Renal cortical epithelial cell (primary cell): ENCODE measurements at places on chromosomes 2 and 18. TPM values are rescaled to one million over a fixed set of nuclear protein-coding genes. Genes with fewer than 3 reads are reported as not detected.

DNA sequence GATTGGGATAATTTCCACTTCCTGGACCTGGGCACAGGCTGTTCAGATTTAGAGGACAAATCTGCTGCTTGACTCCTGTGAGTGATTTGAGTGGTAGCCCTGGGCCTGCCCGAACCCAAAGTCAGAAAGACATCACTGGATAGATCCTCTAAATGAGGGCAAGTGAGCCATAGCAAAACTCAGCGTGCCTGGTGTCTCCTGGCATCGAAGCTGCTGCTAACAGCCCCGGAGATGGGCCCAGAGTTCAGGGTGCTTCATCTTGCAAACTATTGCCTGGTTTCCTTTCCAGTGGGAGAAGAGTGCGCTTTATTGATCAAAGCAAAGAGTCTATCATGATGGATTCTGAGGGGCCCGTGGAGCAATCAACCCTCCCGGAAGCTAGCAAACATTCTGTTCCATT is 153.1 kb upstream of the KLHL29 start:
- no peak for DNase-seq

DNA sequence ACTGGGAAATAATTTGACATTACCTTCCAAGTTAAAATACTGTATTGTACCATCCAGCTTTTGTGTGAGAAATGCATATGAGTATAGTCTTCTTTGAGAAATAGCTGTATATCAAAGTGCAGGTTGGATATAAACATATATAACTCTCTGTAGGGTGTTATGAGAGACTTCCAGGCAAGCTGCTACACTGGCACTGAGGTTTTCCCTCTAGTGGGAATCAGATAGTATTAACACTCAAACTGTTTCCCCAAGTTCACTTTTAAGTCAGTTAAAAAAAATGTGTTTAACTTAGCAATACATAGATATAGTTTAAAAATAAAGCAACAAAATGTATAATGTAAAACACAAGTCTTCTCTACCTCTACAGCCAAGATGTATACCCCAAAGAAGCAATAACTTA is 368.4 kb upstream of the SLC8A1 start:
- DNase-seq = peak; percentile 19

GRCh38 chr2:157194097-157194688 is 63.3 kb upstream of the GALNT5 start:
- DNase-seq = peak; percentile 54

Gene RFX8
- total RNA-seq = not detected in 2 replicates

GRCh38 chr2:127342101-127342500 is 45.7 kb downstream of the MAP3K2 start:
- DNase-seq = no peak

Gene NTSR2
- not detected in 2 replicates for total RNA-seq
